ENCODE measurements at places on chromosomes 6 and 20.

DNA sequence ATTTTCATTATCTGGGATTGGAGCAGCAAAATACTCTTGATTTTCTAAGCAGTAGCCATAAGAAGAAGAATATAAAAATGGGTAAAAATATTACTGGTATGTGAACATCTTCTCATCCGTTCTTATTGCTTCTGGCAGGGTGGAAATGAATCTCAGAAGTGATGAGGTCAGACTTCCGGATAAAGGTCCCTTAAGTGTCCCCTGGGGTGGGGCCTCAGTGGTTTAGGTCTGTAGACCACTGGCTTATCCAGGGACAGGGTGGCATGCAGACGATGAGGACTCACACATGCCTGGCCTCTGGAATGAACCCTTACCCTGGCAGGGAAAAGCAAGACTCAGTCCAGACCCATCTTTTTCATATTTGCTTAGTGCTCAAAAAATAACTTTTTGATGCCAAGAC is 143.3 kb downstream of the UST start:
- no peak for DNase-seq

- peak; percentile 65 for DNase-seq
Measured at GRCh38 chr6:3419624-3420272, 37.1 kb downstream of the SLC22A23 start.

GRCh38 chr6:80519811-80520594 is 413.5 kb downstream of the BCKDHB start:
- DNase-seq, result no peak

DNA sequence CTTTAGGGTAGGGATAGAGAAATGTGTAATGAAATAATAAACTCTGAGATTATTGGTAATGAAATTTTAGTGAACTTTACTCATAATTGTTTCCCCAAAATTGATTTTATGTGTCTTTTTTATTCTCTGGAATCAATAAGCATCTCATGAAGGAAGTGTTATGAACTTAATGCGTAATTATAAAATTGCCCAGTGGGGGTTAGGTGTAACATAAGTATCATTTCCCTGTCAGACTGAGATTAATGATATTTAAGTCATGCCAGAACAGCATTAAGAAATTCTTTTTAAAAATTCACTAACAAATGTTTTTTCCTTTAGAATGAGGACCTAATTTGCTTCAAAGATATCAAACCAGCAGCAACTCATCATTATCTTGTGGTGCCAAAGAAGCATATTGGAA is 10.0 kb downstream of the HINT3 start:
- DNase-seq, result no peak

DNA sequence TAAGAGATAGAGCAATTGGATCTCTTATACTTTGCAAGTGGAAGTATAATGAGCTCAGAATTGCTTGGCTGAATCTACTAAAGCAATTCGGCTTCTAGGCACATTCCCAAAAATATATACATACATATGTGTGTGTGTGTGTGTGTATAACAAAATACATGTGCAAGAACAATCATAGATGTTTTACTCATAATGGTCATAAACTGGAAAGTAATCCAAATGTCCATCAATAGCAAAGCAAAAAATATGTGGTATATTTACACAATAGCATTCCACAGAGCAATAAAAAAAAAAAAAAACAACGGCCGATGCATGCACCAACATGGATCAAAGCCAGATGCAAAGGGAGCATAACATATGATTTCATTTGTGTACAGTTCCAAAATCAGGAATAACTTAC is 707.9 kb downstream of the RFPL4B start:
- no peak for DNase-seq

DNA sequence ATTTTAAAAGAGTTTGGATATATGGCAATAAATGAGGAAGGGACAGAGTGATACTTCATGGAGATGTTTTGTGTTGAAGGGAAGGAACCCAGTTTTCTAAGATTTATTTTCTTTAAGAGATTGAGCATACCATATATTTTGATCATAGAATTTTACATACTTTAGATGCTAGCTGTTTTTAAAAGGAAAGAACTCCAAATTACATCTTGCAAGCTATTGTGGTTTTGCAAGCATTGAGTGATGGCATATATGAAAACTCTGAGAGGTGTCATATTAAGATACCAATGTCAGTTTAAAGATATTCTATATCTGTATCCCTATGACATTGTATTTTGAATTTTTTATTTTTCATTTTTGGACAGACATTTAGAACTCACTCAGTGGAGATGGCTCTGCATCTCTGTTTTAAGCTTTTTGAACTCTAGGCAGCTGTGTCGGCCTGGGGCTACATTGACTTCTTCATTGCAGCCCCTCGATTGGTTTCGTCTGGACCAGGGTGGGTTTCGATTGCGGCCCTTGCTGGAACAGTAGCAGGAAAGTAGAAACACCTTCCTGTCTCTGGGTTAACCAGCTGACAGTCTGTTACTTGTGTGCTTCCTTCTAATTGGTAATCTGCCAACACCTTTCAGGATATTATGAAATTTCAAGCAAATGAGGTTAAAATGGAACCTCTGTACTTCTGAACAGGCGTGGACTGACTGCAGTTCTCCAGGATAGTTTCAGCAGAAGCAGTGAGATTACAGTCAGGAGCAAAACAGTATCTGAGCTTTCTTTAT is 14.0 kb downstream of the IGF2R start:
- DNase-seq, result no peak

- no peak for DNase-seq
Measured at GRCh38 chr6:16898640-16899396, 137.6 kb upstream of the ATXN1 start.

DNA sequence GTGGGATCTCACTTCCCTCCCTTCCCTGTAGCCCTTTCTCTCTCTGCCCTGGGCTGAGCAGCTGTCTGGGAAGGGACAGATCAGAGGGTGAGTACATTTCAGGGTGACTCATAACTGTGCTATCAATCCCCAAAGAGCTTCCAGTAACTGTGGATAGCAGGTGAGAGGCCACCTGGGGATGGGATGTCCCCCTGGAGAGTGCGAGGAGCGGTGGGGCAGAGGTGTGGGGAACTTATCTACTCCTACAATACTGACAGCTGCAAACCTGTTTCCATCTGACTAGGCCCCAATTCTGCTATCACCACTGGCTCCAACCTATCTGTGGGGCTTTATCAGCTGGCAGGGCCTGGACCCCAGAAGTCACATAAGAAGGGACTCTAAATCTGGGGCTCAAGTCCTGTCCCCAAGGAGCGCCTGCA is 32.6 kb downstream of the KCNK5 start:
- no peak for DNase-seq

- DNase-seq, result no peak
Measured at GRCh38 chr6:137827977-137828810, 38.9 kb upstream of the TNFAIP3 start.

DNA sequence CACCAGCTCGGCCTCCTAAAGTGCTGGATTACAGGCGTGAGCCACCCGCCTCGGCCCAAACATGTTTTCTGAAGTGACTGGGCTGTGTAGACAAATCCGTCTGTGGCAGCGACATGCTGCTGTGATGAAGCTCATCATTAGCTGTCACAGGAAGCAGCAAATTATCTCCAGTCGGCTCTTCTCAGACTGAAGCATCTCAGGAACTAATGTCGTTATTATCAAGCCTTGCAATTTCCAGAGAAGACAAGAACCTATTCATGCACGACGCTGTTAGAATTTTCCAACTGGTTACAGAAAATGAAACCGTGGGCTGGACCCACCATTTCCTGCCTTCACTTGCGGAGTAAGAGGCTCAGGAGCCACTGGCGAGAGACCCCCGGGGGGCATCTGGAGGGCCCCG is 17.1 kb upstream of the NTSR1 start:
- no peak for DNase-seq

GRCh38 chr6:165231581-165232561 is 77.5 kb downstream of the C6orf118 start:
- peak; percentile 80 for DNase-seq

DNA sequence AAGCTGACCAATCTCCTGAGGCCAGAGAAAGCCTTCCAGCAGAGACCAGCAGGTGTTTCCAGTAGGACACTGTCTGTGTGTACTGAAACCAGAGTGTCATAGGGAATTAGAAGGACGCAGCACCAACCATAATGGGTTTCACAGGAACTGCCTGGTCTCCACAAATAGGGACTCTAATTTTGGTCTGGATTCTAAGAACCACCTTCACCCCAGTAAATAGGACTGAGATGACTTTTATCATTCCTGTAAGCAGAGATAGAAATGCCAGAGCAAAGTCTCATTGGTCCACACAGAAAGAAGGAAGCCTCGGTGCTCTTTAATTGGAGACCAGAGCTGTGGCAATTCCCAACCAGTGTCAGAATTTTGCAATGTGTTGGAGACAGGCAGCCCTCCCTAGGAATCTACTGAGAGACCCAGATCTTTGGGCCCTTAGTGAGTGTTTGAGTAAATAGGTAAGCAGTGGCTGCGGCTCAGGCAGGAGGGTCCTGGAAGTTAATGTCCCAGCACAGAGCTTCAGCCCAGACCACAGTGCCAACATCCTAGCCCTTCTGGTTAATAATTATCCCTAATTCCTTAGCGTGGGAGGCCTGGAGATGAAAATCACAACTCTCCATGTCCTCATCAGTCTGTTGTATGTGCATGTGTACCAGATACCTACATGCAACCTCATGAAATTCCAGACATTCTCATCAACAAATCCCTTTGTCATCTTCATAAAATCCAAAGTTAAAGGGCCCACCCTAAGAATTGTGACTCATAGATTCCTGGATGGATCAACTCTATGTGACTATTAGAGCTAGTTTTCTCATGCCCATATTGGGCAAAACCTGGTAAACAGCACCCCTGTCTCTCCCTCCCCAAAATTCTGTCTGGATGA is 81.2 kb downstream of the UNC5CL start:
- peak; percentile 70 for DNase-seq

DNA sequence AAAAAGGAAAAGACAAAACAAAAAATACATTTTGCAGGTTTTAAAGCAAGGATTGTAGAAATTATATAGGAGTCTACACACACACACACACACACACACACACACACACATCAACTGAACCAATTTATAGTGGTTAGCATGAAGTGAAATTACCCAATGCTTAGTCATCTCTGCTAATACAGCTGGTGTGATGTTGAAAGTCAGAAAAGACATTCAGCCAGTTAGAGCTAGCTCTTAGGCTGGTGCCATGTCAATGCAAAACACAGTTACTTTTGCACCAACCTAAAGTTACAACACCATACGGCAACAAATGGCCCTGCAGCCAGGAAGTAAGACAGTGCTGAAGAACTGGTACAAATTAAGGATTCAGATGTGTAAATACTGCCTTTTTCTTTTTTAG is 15.2 kb downstream of the FAM210B start:
- peak; percentile 70 for DNase-seq

DNA sequence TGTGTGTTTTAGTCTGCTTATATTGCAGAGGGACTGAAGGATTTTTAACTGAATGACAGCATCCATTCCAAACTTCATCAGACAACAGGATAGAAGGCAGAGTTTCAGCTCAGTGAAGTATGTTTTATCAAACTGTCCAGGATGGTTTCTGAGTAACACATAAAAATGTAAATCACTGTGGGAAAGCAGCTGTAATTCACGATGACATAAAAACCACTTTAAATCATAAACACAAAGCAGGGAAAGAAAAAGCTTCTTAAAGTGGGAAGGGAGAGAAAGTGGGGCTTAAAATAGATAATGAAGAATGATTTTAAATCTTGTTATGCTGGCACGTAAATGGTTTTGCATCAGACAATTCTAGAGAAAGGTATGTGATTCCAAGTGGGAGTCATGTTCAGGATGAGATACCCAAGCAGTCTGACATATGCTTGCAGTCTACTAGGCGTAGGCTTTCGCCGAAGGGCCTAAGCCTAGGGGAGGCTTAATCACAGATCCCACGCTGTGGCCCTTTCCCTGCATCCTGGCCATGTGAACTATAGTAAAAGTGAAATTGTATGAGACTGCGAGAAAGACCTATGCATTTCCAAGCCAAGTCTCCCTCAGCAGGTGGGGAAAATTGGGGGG is 610.6 kb downstream of the PRKN start:
- no peak for DNase-seq

- no peak for DNase-seq
Measured at GRCh38 chr6:169568314-169569087, 133.3 kb downstream of the WDR27 start.

GRCh38 chr6:117506180-117506835 is 23.8 kb downstream of the DCBLD1 start:
- DNase-seq, result peak; percentile 58

GRCh38 chr6:20639161-20639560 is 104.9 kb downstream of the CDKAL1 start:
- no peak for DNase-seq

DNA sequence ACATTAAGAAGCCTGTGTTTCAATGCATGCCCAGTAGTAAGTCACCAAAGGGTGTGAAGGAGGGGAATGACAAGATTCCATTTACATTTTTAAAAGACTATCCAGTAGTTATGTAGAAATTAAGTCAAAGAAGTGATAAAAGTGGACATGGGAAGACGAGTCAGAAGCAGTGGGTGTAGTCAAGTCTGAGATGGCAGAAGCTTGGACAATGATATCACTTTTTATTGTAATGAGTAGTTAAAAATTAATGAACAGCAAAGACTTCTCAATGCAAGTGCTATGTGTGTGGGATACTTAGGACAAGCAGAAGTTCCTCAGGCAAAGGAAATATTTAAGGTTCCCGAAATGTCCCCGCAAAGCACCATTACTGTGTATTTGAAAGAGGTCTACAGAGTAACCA is 156.0 kb downstream of the DST start:
- DNase-seq, result no peak

DNA sequence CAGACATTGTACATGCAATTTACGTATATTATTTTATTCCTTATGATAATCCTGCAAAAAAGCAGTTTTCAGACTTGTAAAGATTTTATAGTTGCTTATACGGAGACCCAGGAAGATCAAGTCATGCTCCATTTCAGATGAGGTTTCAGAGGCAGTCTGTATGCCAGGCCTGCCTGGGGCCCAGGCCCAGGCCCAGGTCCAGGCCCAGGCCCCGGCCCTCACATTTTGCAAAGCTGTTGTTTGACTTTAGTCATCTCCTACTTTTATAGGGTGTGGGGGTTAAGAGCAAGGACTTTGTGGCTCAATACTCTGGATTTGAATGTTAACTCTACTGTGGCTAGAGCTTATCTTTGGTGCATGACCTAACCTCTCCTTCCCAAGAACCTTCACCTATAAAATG is 217.9 kb downstream of the SAMD5 start:
- DNase-seq, result no peak

- DNase-seq, result no peak
Measured at GRCh38 chr20:43936104-43936770, 21.6 kb downstream of the TOX2 start.

GRCh38 chr6:84526631-84527030 is 237.8 kb downstream of the TBX18 start:
- DNase-seq, result no peak

- DNase-seq, result no peak
Measured at GRCh38 chr6:4441981-4442434, 306.6 kb upstream of the ECI2 start.
